Erythroblast (primary cell): ENCODE measurements at places on chromosomes 5 and 9.

DNA sequence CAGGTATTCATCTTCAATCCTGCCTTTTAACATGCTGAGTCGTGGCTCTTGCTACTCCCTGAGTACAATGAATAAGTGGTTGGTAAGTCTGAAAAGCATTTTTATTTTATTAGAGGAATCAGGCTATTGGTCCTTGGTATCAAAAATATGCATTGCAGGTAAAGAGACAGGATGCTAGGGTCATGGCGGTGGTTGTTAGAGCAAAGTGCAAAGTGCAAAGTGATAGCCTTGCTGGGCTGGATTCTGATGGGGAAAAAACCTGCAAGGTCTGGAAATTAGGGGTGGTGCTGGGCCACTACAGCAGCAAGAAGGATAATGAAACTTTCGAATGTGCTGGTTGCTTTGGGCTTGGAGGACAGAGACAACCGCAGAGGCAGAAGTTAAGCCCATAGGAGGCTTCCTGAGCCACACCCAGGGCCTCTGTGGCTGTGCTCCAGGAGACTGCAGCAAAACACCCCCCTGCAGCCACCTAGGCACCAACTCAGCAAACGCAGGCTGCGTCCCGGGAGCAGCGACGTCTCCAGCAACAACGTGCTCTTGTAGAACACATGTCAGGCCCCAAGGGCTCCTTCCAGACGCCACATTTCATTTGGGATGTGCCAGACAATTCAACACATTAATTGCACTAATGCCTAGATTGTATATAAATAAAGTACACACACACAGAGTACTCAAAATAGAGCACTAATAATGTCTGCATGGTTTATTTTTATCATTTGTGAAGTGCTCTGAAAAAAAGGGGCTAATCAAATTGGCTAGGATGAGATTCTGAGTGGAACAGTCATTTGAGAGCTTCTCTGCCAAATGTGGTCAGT lies 149.8 kb upstream of the RAPGEF1 start:
- DNase-seq: no peak

- no peak for DNase-seq
Measured at GRCh38 chr9:5042661-5043178, 57.6 kb downstream of the JAK2 start.

GRCh38 chr5:51902512-51902911 lies 519.3 kb downstream of the ISL1 start:
- DNase-seq: no peak

- no peak for DNase-seq
Measured at GRCh38 chr5:150204590-150204960, 14.7 kb downstream of the SLC6A7 start.

DNA sequence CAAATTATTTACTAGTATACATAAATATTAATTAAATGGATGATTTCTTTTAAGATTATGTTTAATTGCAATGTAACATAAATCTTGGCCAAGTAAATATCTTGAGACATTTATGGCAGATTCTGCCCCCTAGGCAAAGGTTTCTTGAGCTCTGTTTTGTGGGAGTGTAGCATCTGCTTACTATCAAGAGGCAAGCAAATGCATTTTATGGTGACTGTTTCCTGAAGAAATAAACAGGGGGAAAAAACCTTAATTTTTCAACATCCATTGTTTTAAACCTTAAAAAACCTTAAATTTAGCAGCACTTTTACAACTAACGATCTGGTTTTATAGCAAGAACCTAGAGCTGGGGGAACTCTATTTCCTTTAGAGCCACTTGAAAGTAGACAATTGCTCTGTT lies 25.7 kb upstream of the FREM1 start:
- DNase-seq: no peak
